ELF-1 (cell line): ENCODE measurements at places on chromosomes 5 and 9.

- DNase-seq, result peak; percentile 3
Measured at GRCh38 chr9:100884518-100884917, 144.0 kb upstream of the PLPPR1 start.

GRCh38 chr9:27125030-27125429, 16.0 kb downstream of the TEK start:
- DNase-seq, result no peak

DNA sequence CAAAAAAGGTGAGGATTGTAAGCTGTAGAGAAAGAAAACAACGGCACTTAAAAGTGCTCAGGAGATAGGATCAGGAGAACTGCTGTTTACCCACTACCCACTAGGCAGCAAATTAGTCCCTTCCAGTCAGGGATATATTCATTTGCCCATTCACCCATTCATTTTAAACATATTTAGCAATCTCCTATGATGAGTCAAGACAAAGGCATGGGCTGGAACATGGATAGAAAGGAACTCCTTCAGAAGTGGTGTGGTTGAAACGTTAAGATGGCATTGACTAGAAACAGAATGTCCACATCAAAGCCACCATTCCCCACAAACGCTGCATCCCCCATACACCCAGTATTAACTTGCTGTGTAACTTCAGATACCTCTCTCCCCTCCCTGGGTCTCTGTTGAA, 225.7 kb downstream of the ASTN2 start:
- DNase-seq, result no peak

DNA sequence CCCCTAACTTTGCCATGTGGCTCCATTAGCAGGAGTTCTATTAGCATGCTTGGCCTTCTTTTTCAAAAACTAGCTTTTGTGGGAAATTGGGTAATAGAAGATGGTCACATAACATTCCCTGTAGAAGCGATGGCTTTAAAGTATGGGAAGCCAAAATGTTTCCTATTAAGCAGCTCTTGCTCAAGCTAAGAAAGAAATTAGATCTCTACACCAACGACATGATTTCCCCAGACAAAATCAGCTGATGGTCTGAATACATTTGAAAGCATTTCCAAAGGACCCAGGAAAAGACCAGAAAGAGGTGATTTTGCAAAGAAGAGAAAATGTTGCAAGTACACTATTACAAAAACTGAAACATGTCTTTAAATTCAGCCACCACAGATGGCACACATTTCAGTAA, 4.8 kb upstream of the NFIL3 start:
- no peak for DNase-seq

GRCh38 chr5:161507591-161507990, 38.9 kb downstream of the GABRB2 start:
- no peak for DNase-seq

DNA sequence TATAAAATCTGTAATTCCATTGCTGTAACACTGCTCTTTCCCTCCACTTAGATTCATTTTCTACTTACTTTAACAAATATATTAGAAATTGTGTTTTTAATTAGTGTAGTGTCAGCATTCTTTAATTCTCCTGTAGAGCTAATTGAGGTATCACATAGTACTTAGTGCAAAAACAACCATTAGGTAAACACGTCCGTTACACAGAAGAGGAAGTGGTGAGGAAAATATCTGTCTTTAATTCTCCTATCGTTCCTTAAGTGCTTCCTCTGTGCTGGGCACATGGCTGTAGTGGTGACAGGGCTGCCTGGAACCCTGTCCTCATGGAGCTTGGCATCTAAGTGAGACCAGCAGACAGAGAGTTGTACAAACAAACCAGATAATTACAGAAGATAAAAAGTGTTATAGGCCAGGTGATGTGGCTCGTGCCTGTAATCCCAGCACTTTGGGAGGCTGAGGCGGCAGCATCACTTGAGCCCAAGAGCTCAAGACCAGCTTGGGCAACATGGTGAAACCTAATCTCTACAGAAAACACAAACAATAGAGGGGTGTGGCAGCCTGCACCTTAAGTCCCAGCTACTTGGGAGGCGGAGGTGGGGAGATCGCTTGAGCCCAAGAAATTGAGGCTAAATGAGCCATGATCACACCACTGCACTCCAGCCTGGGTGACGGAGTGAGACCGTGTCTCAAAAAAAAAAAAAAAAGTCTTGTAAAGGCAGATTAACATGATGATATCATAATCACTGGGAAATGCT, 36.4 kb downstream of the PARP8 start:
- no peak for DNase-seq

DNA sequence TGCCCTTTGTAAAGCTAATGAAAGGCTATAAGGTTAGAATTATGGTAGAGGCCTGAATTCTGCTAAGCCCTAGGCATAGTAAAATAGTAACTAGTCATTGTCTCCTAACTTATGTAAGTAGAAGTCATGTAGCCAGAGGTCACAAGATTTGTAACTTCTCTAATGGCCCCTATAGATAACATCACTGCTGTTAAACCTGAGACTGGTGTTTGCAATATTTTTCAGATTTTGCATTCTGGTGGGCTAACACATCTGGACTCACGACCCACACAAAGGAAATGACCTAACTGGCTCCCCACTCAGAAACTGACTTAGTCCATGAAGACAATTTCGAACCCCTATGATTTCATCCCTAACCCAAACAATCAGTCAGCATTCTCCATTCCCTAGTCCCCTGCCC, 37.2 kb upstream of the TTC39B start:
- no peak for DNase-seq

GRCh38 chr5:139094154-139095131, 103.7 kb downstream of the SIL1 start:
- no peak for DNase-seq

GRCh38 chr5:32708949-32709348, 2.2 kb upstream of the NPR3 start:
- DNase-seq, result peak; percentile 14

- DNase-seq, result no peak
Measured at GRCh38 chr5:169567079-169567478, 16.5 kb upstream of the SPDL1 start.

DNA sequence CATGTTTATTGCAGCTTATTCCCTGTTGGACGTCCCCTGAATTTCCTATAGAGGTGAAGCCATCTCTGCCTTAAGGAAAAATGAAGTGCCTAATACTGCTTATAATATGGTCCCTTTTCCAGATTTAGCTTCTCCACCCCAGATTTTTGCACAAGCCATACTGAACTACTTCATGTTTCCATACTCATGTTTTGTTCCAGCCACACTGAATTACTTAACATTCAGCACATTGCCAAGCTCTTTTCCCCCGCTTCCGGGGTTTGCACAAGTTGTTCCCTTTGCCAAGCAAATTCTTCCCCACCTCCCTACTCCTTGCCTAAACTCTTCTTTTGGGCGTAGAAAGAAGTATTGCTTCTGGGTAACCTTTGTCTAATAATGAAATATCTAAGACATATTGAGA, 1.7 kb upstream of the CNTRL start:
- DNase-seq, result no peak

GRCh38 chr9:98075332-98075805, 18.8 kb downstream of the NANS start:
- DNase-seq, result peak; percentile 28

DNA sequence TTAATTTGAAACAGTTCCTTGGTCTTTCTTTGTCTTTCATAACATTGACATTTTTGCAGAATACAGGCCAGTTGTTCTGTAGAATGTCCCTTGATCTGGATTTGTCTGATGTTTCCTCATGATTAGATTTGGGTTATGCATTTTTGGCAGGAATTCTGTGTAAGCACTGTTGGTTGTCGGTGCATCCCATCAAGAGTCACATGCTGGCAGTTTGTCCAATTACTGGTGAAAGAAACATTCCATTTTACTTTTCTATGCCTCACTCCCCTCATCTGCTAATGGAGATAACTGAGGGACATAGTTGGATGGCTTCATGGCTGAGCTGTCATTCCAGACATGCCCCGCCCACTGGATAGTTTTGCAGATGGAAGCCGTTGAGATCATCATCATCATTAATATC, 7.6 kb upstream of the ZNF618 start:
- DNase-seq, result no peak

GRCh38 chr9:129125478-129125877, 14.3 kb downstream of the PTPA start:
- no peak for DNase-seq

DNA sequence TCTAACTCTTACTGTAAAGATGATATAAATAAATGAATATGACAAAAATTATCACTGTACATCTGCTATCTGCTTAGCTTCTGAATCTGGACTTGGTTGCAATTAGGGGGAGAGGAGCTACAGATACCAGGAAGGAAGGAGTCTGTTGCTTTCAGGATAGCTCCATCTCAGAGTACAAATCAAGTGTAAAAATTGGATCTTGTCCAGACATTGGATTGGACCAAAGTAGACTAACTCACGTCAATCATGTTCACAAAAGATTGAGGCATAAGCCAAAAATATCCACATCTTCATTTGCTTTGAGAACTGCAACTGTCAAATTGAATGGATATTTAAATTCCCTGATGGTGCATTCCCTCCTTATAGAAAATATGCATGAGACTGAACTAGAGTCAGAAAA, 8.8 kb upstream of the OR1Q1 start:
- no peak for DNase-seq

GRCh38 chr5:36948041-36948440, 71.5 kb downstream of the NIPBL start:
- no peak for DNase-seq

DNA sequence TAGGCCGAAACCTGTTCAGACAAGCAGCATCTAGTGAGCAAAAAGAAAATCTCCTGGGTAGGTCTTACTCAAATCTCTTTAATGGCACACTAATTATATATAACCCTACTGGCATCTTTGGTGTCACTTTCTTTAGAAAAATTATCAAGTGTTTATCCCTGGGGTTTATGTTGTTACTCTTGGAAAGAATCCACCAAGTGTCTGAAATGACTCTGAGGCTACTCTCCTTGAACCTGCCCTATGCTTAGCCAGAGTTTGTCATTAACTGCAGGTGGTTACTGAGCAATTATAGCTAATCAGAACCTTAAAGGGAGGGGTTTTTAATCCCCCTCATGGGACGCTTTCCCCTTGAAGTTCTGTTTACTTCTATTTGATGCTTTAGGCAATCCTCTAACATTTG, 381.9 kb downstream of the PLK2 start:
- no peak for DNase-seq

- no peak for DNase-seq
Measured at GRCh38 chr5:11166923-11167322, 405.9 kb upstream of the DAP start.
